ENCODE measurements at places on chromosomes 4 and X.

DNA sequence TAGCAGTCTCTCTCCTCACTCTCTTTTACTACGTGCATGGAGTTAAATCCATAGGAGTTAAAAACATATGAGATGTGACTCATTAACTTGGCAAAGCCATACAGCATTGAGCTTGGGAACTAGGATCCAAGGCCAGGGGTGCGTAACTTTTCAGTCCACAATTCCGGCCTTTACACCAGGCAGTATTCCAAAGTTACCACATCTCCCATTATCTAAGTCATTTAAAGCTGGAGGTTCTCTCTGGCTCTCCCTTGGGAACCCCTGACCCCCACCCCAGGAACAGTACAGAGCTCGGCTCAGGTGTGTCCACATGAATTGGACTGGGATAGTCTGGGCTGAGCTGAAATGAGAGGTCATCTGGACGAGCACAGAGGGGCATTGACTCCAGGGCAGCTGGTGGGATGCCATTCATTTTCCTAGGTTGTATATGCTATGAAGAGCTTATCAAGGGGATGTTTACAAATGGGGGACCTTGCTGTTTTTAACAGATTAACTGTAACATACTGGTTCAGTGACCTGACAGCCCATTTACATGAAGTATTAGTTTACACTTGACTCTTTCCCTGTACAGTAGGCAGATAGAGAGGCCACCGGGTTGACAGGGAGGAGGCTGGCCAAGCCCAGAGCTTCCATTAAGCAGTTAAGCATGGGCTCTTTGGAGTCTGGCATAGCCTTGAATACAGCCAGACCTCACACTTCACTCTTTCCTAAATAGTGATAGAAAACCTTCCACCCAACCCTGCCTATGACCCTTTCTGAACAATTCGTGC lies 128.8 kb downstream of the RAB28 start:
- DNase-seq = no peak

DNA sequence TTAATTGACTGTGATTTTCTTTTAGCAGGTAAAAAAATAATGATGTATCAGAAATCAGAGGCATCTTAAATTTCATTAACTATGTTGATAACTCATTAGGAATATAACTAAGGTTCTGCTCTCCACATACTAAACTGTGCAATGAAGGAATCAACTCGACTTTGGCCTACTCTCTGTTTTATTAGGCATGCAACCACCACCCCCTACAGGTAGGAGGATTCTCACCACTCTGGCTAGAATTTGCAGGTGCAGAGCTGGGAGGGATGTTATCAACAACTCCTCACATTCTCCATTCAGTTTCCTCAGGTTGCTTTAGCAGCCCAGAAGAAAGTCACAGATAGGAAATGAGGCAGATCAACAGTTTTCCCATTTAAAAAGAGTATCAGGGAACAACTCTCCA lies 160.1 kb downstream of the COX18 start:
- no peak for DNase-seq

GRCh38 chrX:7420717-7421116 lies 272.8 kb upstream of the PUDP start:
- no peak for DNase-seq

DNA sequence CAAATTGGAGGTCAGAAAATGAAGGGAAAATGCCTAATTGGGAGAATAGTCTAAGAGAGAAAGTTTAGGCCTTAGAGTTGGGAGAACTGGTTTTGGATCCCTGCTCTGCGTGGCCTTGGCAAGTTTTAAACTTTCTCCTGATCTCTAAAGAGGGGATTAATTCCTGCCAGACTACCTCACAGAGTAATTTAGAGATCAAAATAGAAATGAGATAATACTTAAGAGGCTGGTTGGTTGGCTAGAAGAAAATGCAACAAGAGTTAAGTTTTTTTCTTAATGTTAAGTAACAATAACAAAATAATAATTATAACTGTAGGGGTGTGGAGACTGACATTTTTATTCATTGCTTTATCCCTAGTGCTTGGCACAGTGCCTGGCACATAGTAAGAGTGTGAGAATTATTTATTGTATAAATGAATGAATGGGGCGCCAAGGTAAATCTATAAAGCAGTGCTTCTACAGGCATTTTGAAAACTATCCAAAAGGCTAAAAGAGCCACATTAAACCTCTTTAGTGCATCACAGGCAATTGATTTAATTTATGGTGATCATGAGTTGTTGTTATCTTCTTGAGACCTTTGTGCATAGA lies 160.5 kb downstream of the RASL11B start:
- DNase-seq = no peak

- DNase-seq = no peak
These were observed 175.0 kb upstream of the ARHGEF9 start for GRCh38 chrX:63959975-63960374.

GRCh38 chr4:152935631-152936445 lies at the start of gene FHDC1:
FHDC1 (plus strand) TSS chr4:152936323; CDS start chr4:152943058, 6,735 bp downstream.
- DNase-seq = no peak

GRCh38 chrX:111831343-111831742 lies 44.6 kb upstream of the TRPC5OS start:
- no peak for DNase-seq

- DNase-seq = no peak
These were observed 146.5 kb downstream of the AFAP1 start for GRCh38 chr4:7793186-7793585.

All from stimulated activated CD4-positive, alpha-beta T cell treated with anti-CD3 and anti-CD28 coated beads, TNF-alpha, amount 100 ng/mL, for 1 hour (primary cell).